Effector memory CD8-positive, alpha-beta T cell (primary cell): ENCODE measurements at places on chromosomes 1 and 21.

- DNase-seq, result no peak
Observed at GRCh38 chr1:118535901-118536300, 350.9 kb upstream of the SPAG17 start.

- no peak for DNase-seq
Observed at GRCh38 chr21:46454142-46454541, 4.5 kb upstream of the DIP2A start.

DNA sequence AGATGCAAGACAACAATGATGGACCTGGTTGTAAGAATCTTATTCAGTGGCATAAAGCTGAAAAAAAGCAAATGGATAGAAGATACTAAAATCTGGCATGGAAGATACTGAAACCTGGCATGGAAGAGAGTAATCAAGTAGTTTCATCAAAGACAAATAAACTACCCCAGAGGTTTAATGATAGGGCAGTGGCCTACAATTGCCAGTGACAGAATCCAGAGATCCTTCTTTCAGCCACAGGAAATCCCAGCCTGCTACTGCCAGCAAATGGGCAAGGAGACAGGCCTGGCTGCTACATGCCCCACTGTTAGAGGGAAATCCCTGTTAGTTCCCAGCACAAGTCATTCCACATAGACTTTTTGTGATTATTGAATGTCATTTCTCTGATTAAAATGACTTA, 409.4 kb downstream of the VAV3 start:
- no peak for DNase-seq

DNA sequence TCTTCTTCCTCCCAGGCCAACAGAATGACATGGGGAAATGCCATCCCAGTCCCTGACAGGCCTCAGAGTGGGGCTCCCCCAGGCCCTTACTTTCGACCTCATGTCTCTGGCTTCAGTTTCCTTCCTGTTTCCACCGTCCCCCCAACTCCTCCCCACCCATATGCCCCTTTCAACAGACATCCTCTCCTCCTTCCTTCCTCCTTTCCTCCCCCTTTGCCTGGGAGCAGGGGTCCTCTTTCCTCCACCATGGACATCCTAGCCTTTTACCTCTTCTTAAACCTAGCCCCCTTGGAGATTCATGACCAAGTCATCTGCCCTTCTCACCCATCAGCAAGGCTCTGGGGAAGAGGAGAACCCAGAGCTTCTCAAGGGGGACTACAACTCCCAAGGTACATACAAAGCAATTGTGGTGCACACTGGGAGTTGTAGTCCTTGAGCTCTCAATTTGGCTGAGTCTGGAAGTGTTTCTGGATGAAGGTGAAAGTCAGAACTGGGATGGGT, 4.0 kb downstream of the ZBTB7B start:
- DNase-seq, result no peak

- no peak for DNase-seq
Observed at GRCh38 chr1:147486876-147487656, 54.2 kb upstream of the BCL9 start.
